8988T (cell line): ENCODE measurements at places on chromosomes 4 and X.

DNA sequence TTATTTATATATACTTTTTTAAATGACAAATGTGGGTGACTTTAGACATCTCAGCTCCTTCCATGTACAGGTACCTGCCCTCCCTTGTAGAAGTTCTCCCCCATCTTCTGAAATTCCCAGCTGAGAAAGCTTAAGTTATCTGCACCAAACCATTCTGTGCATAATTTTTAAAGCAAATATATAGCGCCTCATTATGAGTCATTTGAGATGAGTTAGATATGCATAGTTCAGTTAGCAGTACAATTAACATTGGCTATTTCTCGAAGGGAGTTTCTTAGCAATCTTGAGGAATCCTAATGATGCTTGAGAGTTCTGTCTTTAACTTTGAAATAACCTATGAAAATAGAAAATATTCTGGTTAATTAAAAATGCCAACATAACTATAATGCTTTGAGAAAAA, 19.4 kb upstream of the UFSP2 start:
- DNase-seq: no peak

DNA sequence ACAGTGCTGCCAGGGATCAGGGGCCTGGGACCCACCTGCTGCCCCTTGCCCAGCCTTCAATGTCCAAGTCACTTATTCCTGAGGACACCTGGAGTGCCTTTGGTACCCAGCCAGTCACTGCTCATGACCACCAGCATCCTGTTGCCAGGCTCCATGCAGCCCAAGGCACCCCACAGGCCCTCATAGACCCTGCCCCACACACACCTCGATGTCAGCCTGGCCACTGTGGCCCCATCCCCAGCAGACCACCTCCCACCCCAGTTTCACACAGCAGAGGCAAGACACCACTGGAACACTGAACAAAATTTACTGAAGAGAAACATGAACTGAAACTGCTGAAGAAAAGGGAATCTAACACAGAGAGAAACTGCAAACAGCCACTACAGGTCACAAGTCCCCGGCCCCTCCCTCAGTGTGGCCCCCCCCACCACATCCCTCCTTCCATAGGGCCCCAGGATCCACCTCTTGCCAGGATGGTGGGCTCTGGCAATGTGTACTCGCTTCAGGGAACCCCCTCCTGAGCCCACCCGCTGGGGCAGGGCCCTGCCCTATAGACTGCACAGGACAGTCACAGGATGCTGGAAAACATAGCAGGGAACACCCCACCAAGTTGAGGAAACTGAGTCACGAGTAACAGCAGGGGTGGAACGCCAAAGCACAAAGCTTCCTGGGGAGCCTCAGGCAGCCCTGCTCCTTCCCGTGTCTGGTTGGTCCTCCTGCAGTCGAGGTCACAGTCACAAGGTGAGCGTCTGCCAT, 5.2 kb downstream of the PNMA5 start:
- DNase-seq: no peak

- DNase-seq: no peak
Observed at GRCh38 chr4:148849581-148849980, 407.4 kb upstream of the NR3C2 start.

- DNase-seq: no peak
Observed at GRCh38 chr4:137649711-137650450, 117.6 kb upstream of the PCDH18 start.

- no peak for DNase-seq
Observed at GRCh38 chrX:106774981-106775380, 27.5 kb upstream of the TBC1D8B start.

GRCh38 chr4:113684534-113685091, 76.9 kb downstream of the CAMK2D start:
- DNase-seq: no peak

DNA sequence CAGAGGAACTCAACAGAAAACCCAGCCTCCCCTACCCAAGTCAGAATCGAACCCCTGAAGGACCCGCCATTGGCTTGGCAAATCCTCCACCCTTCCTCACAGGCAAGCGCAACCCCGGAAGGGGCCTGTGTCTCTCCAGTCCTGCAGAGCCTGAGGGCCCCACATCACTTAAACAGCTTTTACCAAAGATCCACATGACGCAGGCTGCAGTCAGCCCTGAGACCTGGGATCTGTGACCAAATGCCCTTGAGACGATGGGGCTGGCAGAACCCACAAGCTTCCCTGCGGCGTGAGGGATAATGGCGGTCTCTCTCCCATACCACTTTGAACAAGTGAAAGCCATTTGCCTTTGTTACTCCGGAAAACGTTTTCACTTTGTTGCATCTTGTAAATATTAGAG, 54.9 kb downstream of the ACOX3 start:
- DNase-seq: no peak

DNA sequence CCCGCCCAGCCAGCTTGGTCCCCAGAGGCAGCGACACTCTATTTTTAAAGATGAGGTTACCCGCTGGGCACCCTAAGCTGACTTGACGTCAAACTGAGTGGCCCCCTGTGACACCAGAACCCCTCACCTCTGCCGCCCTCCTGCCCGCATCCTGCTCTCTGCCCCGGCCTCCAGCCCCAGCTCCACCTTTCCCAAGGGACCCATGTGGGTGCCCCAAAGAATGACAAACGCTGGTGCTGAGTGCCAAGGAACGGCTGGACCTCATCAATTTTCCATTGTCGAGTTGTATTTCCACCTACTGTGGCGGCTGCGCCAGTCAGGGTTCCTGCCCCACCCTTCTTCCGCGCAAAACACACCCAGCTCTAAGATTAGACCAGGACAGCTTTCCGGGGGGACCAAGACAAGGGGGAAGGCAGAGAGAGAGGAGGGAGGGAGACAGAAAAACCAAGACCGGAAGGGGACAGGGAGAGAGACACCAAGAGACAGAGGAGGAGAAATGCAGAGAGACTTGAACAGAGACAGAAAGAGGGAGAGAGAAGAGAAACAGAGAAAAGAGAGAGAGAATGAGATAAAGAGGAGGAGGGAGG, 2.0 kb downstream of the PRKX start:
- peak; percentile 37 for DNase-seq

DNA sequence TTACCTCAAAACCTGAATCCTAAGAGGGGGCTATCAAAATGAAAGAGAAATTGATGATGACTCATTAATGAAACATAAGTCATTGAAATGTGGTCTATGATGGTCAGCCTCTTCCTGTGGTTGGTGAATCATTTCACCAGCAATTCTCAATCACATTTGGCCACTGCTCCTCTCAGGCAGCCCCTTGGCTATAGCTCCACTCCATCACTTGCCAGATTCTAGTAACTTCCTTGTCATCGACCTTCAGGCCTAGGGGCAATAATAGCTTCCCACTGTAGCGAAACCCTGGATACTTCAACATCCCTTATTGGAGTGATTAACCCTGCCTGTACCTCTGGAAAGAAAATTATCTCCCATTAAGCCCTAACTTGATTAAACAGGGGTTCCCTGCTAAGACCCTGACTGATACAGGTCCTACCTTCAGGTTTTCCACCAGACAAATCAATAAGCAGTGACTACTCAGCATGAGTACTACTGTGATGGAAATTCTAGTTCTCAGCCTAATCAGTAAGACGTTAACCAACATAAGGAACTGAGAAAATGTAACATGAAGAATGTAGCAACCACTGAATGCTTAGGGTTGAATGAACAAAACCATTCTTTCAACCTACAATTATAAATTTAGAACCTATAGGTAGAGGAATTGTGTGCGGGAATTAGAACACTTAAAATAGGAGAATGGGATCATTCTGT, 30.4 kb downstream of the ADH7 start:
- no peak for DNase-seq

GRCh38 chr4:53702334-53703266, 111.3 kb upstream of the LNX1 start:
- peak; percentile 22 for DNase-seq

DNA sequence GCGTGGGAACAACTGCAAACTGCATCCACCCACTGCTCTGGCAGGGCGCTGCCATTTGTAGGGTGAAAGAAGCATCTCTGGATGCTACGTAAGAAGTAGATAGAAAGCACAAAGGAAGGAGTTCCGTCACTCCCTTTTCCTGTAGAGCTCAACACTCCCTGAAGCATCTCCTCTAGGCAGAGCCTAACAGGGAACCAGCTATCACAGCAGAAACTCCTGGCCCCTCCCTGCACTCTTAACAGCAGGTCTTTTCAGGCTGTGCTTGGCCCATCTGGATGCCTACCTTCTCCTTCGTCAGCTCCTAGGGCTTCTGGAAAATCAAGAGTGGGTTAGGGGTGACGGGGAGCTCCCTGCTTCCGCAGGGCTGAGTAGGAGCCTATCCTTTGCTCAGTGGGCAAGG, 112.9 kb upstream of the TLL1 start:
- DNase-seq: no peak

GRCh38 chr4:169841776-169842175, 84.0 kb upstream of the HPF1 start:
- no peak for DNase-seq

DNA sequence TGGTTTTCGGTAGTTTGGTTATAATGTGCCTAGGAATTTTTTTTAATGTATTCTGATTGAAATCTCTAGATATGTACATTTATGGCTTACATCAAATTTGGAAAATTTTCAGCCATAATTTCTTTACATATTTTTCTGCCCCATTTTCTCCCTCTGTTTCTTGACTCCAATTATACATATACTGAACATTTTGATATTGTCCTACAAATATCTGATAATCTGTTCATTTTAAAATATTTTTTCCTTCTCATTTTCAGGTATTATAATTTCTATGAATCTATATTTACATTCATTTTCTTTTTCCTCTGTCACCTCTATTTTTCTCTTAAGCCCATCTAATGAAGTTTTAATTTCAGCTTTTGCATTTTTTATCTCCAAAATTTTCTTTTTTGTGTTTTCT, 82.7 kb upstream of the TMLHE start:
- no peak for DNase-seq
